Stimulated activated CD4-positive, alpha-beta T cell treated with anti-CD3 and anti-CD28 coated beads, Interleukin-12 subunit alpha, Interleukin-12 subunit beta, amount 100 ng/mL, for 48 hours (primary cell): ENCODE measurements at places on chromosomes 4 and X.

GRCh38 chr4:105666693-105667092 lies 41.8 kb downstream of the INTS12 start:
- no peak for DNase-seq

DNA sequence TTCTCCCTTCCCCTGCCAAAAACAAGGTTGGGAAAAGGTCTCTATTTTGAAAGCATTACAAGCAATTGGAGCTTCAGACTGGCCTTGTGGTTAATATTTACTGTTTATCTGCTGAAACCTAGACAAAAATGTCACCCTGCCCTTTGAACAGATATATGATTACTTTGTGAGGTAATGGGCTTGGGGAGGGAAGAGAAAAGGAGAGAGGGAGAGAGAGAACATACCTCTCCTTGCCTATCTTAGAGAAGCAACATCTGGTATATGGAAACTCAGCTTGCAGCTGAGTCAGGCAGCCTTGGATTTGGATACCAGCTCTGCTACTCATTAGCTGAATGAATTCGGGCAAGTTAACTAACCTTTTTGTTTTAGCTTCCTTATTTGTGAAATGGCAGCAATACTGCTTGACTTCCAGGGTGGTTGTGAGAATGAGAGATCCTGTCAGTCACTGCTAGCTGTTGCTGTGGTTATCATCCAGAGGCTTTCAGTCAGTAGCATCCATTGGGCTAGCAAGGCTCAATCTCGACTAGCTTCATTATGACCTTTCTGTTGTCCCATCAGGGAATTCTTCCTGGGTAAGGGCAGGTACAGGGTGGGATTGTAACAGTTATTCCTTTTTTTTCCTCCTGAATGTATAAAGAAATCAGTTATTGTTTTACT lies 41.1 kb downstream of the ZFX start:
- no peak for DNase-seq

DNA sequence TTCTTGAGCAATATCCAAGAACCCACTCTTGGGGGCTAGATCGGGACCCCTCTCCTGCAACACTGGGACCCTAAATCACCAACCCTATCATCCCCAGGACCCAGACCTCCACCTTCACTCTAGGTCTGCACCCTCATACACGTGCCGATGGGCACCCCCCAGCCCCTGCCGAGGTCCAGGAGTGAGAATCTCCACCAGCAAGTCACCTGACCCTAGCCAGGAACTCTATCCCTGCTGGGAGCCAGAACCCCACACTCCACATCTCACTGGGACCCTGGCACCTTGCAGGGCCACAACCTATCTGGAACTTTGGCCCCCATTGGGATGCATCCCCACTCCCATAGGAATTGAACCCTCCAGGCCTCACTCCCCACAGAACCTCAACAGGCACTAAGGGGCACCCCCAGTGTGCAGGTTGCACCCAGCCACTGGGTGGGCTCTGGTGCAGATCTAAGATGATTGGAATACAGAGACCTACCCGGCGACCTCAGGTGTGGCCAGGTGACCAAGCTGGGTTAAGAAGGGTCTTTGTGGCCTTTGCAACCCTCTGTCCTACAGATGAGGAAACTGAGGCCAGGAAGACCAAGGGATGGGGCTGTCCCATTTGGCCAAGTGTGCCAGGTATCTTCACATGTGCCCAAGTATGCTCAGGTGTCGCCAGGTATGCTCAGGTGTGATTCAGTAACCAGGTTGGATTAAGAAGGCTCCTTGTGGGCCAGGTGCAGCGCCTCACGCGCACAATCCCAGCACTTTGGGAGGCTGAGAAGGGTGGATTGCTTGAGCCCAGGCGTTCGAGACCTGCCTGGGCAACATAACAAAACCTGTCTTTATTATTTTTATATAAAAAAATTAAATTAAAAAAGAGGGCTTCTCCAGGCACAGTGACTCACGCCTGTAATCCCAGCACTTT lies 3.1 kb upstream of the DHRSX start:
- no peak for DNase-seq

- DNase-seq, result no peak
Measured at GRCh38 chrX:107119283-107119682, 661 bp upstream of the RBM41 start.

DNA sequence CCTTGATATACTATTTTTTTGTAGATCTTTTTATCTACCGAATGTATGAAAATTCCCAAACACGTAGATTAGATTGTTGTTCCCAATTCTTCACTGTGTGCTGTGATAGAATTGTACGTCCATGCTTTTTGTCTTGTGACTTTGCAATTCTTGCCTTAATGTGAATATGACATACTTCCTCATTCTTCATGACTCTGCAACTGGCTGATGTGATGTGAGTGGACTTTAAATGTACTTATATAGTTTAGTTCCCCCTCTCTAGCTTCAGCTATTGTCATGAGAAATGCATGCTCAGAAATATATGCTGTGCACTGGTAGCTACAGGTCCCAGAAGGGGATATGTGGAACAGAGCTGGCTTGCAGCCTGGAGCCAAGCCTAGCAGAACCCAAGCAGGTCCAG lies 89.4 kb downstream of the FTHL17 start:
- no peak for DNase-seq
